Fibroblast of skin of left quadriceps (primary cell): ENCODE measurements at places on chromosomes 6 and 20.

DNA sequence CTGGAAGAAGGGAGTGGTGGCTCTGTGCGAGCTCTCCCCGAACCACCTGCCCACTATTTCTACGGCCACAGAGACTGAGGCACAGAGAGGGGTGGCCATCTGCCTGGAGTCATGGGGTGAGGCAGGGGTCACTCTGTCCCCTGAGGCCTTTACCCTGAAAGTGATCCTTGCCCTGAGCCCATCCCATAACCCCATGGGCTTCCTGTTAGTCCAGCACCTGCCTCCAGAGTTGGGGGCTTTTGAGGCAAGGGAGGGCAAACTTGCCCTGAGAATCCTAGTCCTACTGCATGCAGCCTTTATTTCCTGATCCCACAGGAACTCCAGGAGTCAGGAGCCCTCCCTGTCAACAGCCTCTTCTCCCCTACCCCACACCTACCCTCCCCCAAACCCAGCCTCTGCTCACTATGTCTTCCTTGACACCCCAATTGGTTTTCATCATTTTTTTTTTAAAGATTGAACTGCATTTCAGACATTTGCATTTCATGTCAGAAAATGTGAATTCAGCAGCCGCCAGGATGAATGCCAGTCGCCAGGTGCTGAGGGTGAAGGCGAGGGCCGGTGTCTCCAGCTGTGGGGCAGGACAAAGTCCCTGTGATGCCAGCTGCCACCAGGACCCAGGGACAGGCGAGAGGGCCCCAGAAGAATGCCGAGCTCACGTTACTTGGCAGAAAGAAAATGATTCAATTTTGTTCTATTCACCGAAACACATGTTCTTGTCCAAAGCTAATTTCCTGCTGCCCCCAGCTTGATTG lies 47.6 kb upstream of the NNAT start:
- no peak for DNase-seq

DNA sequence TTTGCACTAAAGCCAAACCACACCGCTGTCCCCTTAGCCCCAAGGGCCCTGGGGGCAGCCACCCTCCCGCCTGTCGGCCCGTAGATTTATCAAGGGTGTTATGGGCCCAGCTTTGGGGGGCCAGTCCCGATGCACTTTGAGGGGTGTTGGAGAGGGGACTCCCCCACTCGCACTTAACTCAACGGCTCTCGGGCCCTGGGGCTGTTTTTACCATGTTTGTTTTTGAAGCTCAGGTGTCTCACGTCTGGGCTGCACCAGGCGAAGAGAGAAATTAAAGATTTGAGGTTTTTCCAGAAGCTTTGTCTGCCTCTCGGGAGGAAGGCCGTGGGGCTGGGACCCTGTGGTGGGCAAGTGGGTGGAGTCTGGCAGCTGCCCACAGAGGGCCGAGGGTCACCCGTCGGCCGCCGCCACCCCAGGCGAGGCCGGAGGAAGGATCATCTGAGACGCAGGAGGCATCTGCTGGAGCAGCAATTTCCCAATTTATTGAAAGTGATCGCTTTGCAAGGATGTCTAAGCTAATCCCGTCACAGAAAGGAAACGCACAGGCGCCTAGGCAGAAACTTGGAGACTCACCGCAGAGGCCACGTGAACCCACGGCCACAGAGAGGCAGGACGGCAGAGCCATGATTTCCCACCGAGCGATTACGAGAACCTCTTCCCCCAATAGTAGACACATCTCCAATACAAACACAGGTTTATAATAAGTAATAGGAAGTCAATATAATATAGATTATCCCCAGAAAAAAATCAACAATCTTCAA lies 3.8 kb downstream of the SLC2A4RG start:
- no peak for DNase-seq

- DNase-seq = no peak
These were observed 444.2 kb downstream of the CDH26 start for GRCh38 chr20:60402189-60403058.

DNA sequence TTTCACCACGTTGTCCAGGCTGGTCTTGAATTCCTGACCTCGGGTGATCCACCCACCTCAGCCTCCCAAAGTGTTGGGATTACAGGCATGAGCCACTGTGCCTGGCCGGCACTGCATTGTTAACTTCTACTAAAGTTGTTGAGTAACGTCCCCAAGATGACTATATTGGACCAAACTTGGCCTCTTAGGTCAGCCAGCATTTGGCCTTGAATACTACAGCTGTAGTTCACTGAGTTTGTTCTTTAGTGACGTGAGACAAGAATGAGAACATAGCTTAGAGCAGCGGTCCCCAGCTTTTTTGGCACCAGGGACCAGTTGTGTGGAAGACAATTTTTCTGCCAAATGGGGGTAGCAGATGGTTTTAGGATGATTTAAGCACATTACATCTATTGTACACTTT lies 237.1 kb downstream of the TBC1D7 start:
- DNase-seq = no peak

DNA sequence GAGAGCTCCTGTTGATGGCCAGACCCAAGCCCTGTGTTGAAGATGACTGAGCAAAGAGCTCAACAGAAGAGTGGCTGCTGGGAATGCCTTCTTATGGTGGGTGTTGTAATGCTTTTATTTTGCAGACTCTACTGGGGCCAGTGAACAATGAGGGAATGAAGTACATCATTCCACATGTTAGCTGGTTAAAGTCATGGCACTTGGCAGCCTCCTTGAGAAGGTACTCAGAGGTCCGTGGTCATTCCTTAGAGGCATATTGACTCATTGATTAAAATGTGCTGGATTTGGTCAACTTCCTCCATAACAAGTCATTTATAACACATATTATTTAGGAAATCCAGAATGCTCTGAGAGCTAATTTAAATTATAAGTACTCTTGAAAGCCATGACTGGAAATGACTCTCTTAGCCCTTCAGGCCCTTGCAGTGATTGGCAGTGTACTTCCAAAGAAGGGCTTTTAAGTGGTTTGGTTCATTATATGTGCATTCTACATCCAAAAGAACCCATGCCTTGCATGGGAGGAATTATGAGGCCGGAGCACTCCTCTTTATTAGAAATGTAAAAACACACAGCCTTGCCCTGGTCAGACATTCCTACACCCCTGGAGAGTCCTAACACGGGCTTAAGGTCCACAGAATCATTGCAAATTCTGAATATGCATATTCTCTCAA lies 976.9 kb downstream of the KIF16B start:
- no peak for DNase-seq

GRCh38 chr6:41335296-41335695 lies at the start of gene NCR2:
TSS of gene NCR2 (plus strand) at chr6:41335608. CDS start at chr6:41335877, 269 bp downstream.
- no peak for DNase-seq

DNA sequence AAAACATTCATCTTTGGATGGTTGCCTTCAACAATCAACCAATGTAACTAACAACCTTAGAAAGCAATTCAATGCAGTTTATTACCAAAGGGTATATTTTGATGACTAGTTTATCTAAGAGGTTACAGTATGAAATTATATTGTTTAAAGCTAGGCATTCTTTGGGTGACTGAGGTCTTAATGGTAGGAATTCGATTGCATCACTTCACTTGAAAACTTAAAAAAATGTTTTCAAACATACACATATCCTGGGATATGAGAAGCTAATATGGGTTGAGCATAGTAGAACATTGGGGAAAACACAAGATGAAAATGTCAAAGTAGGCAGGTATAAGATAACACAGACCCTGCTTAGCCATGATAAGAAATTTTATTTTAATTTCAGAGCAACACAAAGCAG lies 144.6 kb upstream of the BMP5 start:
- no peak for DNase-seq

DNA sequence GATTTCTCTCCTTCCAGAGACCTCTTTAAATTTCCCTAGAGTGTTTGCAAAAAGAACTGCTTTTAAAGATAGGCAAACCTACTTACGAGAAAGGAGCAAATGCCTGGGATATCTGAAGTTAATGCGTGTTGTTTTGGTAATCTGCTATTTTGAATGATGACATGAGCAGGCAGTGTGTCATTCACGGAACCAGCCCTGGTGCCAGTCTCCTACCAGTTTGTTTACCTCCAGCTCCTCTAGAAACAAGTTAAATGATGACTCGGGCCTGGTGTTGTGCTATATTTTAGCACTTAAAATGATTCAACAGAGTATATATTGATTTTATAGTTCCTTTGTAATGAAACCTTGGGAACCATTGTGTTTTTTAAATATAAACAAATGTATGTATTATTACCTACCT lies 41.1 kb upstream of the MAP3K4 start:
- no peak for DNase-seq

GRCh38 chr20:43430265-43431133 lies 27.2 kb upstream of the SRSF6 start:
- no peak for DNase-seq

- no peak for DNase-seq
These were observed 41.9 kb downstream of the SYCP2 start for GRCh38 chr20:59891581-59891980.

GRCh38 chr20:1938464-1939269 lies 43.5 kb downstream of the SIRPA start:
- DNase-seq = no peak

DNA sequence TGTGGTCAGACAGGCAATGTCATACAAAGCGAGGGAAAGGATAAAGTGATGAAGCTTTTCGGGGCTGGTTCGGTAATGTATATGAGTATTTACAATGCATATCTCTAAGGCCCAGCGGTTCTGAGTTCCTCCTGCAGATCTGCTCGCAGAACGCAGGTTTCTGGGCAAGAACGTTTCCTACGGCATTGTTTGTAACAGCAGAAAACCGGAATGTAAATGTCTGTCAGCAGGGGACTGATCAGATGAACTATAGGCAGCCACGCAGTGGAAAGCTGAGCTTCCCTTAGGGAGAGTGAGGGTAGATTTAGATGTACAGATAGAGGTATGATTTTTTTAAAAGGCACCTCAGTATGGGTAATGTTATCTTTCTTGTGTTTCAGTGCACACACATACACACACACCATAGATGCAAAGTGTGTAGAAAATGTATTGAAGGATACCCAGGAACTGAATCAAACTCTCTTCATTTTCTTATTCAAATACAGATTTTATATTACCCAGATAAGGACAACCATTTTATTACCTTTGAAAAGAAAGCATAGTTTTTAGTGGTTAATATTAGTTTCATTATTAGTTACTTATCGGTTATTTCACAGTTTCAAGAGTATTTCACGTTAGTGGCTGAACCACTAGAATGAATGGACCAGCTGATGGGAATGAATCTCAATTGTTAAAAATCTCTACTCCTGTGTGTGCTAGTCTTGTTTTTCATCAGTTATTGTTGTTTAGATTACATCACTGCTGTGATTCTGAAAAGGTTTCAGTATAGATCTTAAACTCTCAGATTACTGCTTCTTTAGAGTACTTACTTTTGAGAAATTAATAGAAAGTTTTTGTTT lies 56.2 kb downstream of the SNX9 start:
- no peak for DNase-seq

- DNase-seq = no peak
These were observed 251.4 kb downstream of the DOK5 start for GRCh38 chr20:54726687-54727300.

DNA sequence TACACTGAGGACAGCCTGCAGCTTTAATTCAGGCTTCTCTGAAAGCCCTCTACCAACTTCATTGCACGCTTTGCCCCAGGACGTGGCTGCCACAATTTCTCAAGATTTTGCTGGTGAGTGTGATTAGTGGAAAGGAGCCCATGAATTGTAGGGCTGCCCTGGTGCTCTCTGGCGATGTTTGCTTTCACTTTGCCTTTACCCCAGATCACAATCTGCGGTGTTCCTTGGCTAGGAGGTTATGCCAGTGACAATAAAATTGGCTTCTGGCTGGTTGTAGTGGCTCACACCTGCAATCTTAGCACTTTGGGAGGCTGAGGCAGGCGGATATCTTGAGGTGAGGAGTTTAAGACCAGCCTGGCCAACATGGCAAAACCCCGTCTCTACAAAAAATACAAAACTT lies 139.3 kb downstream of the FOXC1 start:
- no peak for DNase-seq

- DNase-seq = no peak
These were observed 37.4 kb downstream of the GNAS start for GRCh38 chr20:58889798-58890517.

GRCh38 chr20:35741892-35742740 lies at the start of gene RBM39:
TSS of gene RBM39 (minus strand) at chr20:35742260. CDS start at chr20:35740874, 1,386 bp downstream.
- peak; percentile 100 for DNase-seq

- DNase-seq = no peak
These were observed 14.2 kb upstream of the SLPI start for GRCh38 chr20:45268531-45268930.

GRCh38 chr20:16821211-16822089 lies 73.3 kb downstream of the OTOR start:
- DNase-seq = no peak

GRCh38 chr20:2602046-2602735 lies 50.2 kb upstream of the NOP56 start:
- DNase-seq = no peak

GRCh38 chr6:10472634-10473033 lies 48.5 kb upstream of the GCNT2 start:
- no peak for DNase-seq

GRCh38 chr6:25874118-25874517 lies at the start of gene SLC17A3:
TSS of gene SLC17A3 (minus strand) at chr6:25874243. CDS start at chr6:25868387, 5,856 bp downstream.
- no peak for DNase-seq

DNA sequence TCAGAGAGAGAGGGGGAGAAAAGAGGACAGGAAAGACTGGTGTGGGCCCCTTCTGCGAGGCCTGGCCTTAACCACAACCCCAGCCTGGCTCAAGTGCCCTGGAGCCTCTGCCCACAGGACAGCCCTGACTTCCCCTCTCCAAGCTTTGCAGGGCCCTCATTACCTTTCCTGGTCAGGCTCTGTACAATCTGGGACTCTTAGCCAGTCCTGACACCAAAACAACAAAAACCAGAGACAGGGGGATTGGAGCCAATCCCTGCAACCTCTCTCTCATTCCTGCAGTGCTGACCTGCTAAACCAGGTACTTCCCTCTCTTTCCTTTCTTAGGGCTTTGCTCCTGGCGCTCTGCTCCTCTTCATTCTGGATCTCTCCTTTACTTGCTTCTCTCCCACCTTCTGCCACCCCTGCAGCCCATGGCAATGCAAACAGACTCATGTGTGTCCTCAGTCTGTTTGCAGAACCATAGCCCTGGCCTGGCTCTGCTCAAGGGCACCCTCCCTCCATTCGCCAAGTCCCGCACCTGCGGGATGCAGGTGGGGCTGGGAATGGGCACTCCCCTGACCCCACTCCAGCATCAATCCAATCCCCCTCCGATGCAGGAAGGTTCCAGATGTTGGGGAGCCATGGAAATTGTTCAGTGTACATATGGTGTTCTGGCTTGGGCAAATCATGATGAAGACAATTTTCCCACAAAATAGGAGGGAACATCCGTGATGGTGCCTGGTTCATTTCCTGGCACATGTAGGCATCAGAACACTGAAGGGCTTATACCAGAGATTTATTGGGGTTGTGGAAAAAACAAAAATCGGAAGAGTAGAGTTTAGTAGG lies 38.1 kb downstream of the RPP40 start:
- no peak for DNase-seq
